ENCODE measurements at places on chromosomes 11 and 22.
A peak's percentile ranks its signal among the peaks of the same experiment; 100 is the strongest.

DNA sequence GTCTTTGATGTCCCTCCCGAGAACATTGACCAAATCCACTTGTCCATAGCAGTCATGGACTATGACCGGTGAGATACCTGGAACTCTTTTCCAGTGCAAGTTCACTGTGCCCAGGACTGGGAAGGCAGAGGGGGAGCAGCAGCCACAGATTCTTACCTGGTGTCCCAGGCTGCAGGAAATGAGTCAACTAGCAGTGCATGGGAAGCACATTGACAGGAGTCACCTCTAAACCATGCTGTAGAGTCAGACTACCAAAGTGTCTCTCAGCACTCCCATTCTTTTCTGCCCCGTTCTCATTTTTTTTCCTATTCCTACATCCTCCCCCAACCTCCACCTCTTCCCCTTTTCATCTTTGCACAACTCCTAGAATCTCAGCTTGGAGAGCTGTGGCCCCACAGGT, 67.2 kb upstream of the OLFML1 start:
- no peak for DNase-seq

DNA sequence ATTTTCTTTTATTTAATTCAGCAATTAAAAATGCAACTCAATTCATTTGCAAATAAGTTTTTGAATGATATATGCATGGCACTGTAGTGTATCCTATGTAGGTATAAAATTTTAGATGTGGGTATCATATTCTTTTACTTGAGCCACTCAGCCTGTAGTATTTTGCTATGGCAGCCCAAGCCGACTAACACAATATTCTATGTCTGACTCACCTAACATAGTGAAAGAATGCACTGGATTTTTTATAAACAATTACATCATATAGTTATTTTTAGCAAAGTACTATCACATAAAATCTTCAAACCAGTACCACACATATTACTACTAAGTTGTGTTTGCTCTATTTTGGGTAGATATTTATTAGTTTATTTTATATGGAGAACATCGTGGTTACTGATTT, 21.9 kb upstream of the GRIA4 start:
- DNase-seq: peak; percentile 76

DNA sequence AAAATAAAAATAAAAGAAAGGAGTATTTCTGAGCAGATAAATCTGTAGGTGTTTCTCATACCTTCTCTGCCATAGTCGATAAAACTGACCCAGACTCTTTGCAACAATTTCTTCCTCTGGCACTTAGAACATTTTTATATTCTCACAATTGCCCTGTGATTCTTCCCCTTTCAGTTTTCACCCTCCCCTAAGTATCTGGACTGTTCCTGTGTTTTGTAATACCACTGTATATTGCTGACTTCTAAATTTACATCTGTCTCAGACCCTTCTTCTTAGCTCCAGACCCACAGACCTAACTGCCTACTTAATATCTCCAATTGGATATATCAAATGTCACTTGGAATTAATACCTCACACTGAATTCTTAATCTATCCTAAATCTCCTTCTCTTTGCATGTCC, 133.4 kb upstream of the DDI1 start:
- DNase-seq: no peak

DNA sequence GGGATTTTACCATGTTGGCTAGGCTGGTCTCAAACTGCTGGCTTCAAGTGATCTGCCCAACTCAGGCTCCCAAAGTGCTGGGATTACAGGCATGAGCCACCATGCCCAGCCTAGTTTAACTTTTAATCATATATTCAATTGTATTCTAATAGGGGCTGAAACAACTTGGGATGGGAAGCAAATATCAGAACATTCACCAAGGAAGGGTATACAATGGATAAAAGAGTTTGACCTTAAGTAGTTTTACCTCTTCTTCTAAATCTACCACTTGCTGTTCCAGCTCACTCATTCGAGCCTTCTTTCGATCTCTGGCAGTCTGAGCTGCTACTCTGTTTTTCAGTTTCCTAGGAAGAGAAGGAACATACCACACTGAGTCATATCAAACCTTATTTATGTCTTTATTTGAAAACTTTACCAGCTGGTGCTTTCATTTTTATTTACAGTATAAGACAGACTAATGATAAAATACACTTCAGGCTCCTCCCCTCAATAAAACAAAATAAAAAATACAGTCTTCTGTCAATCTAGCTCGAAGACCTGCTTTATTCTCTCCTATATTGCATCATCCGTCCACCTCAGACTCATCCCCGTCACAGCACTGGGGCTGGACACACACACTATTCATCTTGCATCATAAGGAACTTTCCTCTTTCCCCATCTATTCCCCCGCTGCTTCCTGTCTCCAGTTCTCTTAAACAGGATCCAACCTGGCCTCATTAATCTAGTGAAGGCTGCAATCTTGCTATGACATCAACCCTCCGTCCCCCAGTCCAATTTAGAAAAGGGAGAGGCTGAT, 1.4 kb downstream of the XBP1 start:
- DNase-seq: peak; percentile 95

GRCh38 chr11:34433899-34434298, 4.8 kb upstream of the CAT start:
- DNase-seq: no peak

- DNase-seq: no peak
Observed at GRCh38 chr22:49420651-49421050, 407.0 kb downstream of the BRD1 start.

- no peak for DNase-seq
Observed at GRCh38 chr22:34834059-34834458, 231.9 kb upstream of the ISX start.

- DNase-seq: no peak
Observed at GRCh38 chr22:45006111-45006963, 3.5 kb downstream of the PHF21B start.

DNA sequence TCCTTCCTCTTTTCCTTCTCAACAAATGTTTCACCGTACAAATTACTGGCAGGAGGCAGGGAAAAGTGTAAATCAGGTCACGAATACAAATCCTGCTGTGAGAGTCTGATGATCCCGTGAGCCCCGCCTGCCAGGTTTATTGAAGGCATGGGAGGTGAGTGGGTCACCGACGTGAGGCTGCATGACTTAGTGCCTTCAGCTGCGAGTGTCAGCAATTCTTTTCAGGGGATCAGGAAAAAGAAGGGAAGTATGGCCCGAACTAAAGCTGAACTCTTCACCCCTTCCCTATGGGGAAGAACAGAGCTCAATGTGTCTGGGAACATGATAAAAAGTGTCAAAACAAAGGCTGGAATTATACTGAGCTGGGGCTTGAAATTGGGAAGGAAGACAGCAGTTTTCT, 166.2 kb downstream of the OPCML start:
- DNase-seq: no peak

GRCh38 chr11:15800111-15800800, 556.1 kb downstream of the SOX6 start:
- peak; percentile 87 for DNase-seq
